ENCODE measurements at places on chromosomes 16 and 17. TPM values are rescaled to one million over a fixed set of nuclear protein-coding genes. Genes with fewer than 3 reads are reported as not detected.

KRT9 gene
- total RNA-seq = not detected

CEP295NL gene
- 0.12 TPM for total RNA-seq

ALOXE3 gene
- total RNA-seq = not detected

GGT6 gene
- total RNA-seq = not detected

GRCh38 chr16:78363843-78364555 lies 264.5 kb downstream of the WWOX start:
- DNase-seq = no peak

GRCh38 chr17:15321556-15322251 lies 19.7 kb downstream of the TEKT3 start:
- peak; percentile 35 for DNase-seq

- no peak for DNase-seq
Measured at GRCh38 chr17:59631276-59631675, 11.6 kb downstream of the CLTC start.

DNA sequence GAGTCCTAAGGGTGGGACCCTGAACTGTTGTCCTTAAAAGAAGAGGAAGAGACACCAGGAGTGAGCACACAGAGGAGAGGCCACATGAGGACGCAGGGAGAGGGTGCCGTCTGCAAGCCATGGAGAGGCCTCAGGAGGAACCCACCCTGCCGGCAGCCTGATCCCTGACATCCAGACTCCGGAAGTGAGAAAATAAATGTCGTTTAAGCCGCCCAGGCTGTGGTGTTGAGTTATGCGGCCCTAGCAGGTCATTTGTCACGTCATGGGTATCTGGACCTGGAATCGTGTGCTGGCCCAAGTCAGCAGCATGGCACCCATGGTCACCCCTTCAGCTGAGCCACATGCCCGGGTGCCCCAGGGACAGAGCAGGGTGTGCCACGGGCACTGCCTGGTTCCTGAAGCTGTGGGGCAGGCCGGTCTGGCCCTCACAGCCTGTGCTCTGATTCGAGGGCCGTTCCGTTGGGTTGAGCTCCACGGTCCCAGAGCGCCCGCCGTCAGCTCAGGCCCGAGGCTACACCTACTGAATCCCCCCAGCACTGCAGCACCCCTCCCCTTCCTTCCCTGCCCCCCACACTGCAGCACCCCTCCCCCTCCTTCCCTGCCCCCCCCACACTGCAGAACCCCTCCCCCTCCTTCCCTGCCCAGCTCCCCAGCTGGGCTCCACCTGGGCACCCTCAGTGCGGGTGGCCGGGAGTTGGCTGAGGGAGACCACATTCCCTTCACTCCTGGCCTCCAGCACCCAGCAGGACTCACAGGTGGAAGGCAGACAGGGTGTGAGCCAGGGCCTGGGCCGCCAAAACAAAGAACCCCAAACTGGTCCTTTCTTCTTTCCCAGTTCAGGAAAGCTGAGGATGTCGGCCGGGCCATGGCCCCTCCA lies 2.7 kb upstream of the CCDC57 start:
- DNase-seq = no peak

- peak; percentile 77 for DNase-seq
Measured at GRCh38 chr16:75380870-75381269, 52.4 kb downstream of the CFDP1 start.

- no peak for DNase-seq
Measured at GRCh38 chr17:4545217-4545951, 9.8 kb downstream of the MYBBP1A start.

- peak; percentile 15 for DNase-seq
Measured at GRCh38 chr17:63946440-63947363, 14.6 kb upstream of the CD79B start.

- no peak for DNase-seq
Measured at GRCh38 chr16:18789515-18789849, 652 bp downstream of the RPS15A start.

GRCh38 chr17:76153202-76153601 lies 12.2 kb upstream of the FOXJ1 start:
- no peak for DNase-seq

DNA sequence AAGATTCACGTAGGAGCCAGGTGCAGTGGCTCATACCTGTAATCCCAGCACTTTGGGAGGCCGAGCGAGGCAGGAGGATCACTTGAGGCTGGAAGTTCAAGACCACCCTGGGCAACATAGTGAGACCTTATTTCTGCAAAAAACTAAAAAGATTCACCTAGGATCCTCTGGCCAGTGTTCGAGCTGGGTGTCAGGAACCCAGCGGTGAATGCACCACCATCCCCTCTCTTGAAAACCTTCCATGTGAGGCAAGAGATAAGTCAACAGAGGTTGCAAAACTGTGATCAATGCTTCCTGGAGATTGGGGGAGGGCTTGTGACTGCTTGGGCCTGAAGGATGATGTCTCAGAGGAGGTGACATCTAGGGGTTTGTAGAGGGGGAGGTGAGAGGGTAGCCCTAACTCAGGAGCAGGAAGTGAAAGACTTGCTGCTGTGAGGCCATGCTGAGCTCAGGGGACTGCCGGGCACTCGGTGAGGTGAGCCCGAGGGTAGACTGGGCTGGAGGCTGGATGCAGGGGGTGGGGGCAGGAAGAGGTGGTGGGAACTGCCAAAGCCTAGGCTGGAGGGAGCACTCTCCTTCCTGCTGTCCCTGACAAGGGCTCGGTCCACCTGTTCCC lies 11.7 kb downstream of the GJD3 start:
- DNase-seq = no peak

DNA sequence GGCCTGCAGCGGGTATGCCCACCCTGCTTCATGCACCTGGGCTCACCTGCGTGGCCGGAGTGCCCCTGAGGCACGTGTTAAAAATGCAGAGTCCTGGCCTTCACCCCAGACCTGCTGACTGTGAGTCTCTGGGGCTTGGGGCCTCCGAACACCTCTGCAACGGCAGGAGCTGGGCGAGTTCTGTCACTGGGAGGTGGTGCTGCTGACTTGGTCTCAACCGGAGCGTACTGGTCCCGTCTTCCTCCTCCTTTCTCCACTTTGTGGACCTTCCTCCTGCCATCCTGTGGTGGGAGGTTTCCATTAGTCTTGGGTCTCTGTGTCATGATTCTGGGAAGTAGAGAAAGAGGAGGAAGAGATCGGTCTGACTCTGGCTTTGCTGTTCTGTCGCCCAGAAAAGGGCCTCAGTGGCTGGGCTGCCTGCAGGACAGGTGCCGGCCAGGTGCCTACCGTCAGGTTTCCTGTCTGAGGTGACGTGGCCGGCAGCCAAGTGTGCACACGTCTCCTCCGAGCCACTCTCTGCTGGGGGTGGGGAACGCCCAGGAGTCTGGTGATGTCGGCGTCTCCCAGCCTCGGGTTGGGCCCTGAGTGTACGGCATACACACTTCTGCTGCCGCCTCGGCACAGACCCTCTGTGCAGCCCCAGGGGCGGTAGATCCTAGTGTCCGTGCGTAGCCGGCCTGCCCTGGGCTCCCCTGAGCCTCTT lies 6.9 kb downstream of the TSC2 start:
- DNase-seq = no peak

- DNase-seq = no peak
Measured at GRCh38 chr16:3872216-3872895, 8.2 kb downstream of the CREBBP start.

DNA sequence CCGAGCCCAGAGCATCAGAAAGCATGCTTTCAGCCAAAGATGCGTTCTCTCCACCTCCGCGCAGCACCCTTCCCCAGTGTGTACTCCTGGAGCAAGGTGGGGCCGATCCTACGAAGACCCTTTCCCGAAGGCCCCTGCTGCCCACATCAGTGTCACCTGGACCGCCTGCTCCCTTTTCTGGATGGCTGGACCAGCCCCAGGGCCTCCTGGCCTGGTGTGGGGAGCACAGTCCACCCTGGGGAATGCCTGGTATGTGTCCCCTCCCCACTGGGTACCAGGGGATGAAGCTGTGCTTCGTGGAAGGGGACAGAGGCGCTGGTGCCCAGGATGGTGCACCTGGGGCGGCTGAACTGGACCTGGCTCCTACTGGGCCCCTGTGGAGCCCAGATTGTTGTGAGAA lies 173.8 kb downstream of the SEC14L1 start:
- DNase-seq = no peak

DNA sequence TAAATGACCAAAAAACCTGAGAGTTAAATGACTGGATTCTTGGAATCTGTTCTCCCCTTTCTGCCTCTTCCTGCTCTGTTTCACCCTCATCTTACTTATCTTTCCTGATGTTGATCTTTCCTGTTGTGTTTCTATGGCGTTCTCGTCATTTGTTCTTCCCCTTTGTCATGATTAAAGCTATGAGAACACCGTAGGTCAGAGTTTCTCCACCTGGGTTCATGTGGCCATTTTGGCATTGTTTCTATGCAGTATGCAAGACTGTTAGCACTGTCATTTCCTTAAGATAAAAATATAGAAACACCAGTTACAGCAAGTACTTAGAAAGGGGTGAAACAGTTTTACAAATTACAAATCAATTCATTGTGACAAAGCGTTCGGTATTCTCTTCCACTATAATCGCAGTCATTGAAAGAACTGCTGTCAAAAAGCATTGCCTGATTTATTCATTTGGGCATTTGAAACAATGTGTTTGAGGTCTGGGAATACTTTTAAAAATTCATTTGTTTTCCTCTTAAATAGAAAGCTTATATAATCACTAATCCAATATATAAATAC lies 166.0 kb downstream of the PHKB start:
- DNase-seq = no peak

GRCh38 chr16:86285938-86286921 lies 224.1 kb upstream of the FOXF1 start:
- peak; percentile 45 for DNase-seq

DNA sequence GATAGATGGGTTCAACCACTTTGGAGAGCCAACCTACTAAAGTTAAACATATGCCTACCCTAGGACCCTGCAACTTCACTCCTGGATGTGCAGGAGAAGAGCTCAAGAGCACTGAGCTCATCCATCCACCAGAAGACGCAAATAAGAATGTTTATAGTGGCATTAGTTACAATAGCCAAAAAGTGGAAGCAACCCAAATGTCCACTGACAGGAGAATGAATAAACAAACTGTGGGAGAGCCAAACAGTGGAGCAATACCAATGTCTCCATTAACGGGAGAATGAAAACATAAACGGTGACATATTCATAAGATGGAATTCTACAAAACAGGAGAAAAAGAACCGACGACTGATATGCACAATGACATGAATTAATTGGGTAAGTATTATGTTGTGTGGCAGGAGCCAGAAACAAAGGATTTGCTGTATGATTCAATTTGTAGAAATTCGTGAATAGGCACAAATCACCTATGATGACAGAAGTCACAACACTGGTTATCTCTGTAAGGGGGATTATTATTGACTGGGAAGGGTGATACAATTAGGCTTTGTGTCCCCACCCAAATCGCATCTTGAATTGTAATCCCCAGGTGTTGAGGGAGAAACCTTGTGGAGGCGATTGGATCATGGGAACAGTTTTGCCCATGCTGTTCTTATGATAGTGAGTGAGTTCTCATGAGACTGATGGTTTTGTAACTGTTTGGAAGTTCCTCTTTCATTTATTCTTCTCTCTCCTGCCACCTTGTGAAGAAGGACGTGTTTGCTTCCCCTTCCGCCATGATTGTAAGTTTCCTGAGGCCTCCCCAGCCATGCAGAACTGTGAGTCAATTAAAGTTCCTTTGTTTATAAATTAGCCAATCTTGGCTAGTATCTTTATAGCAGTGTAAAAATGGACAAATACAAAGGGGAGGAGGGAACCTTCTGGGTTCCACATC lies 57.9 kb upstream of the PLCG2 start:
- DNase-seq = peak; percentile 18

DNA sequence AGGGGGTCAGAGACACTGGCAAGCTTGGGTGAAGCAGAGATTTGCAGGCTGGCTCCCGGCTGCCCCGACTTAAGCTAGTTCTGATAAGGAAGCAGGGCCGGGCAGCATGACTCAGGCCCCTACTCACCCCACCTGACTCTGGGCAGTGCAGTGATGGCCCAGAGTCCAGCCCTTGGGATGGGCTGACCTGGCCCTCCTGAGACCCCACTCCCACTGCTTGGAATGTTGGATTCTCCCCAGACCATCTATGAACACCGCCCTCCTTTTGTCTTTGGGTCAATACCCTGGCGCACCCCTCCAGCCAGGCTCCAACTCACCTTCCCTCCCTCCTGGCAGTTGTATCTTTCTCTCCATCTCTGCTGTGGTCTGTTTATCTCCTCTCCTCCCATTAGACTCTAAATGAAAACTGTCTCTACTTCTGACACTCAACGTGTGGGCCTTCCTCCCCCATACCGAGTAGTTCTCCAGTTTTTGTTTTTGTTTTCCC lies 21.0 kb downstream of the LGALS3BP start:
- DNase-seq = peak; percentile 81

GRCh38 chr16:825341-826061 lies 25.0 kb upstream of the GNG13 start:
- no peak for DNase-seq

- no peak for DNase-seq
Measured at GRCh38 chr16:81712681-81713080, 66.4 kb upstream of the PLCG2 start.

DNA sequence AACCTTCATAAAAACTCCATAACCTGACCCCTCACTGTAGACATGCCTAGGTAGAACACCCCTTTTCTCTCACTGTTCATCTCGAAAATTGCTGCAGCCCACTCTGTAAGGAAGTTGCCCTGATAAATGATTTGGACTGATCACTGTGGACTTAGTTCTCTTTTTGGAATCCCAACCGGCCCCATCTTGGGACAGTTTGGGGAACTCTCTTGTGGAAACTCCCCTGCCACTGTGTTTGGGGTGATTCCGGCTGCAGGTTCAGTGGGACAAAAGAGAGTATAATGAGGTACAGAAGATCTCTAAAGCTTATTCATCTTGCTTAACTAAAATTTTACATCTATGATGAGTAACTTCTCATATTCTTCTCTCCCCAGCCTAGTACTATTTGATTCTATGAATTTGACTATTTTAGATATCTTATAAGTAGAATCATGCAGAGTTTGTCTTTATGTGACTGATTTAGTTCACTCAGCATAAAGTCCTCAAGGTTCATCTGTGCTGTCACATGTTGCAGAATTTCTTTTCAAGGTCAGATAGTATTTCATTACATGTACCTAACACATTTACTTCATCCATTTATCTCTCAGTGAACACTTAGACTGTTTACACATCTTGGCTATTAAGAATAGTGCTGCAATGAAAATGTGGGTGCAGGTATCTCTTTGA lies 84.9 kb downstream of the ABCA8 start:
- no peak for DNase-seq

DNA sequence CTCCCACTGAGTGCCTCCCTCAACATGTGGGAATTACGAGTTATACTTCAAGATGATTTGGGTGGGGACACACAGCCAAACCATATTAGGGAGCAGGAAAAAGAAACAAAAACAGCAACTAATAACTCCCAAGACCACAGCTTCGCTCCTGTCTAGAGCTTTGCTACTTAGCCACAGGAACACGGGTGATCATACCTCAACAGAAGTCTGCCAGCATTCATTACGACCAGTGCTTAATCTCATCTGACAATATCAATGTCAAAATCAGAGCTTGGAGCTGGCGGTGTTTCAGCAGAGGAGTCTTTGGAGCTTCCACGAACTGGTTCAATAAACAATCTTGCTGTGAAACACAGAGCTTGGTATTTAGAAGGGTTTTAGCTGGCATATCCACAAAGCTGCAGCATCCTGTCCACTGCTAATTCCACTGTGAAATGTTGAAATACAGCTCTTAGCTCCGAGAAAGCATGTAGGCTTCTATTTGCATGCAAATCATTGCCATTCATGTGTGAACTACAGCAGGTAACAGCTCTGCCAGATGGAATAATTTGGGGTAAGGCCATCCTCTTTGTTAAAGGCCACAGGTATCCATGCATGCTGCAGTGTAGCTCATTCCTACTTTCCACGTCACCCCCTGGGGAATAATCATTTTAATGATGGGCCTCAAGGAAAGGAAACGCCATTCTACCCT lies 128.4 kb upstream of the GOT2 start:
- DNase-seq = peak; percentile 51
